ENCODE measurements at places on chromosomes 11 and 22.

- no peak for DNase-seq
Observed at GRCh38 chr11:80188076-80188627, 747.3 kb upstream of the TENM4 start.

GRCh38 chr22:46537946-46538813 is 760 bp upstream of the CELSR1 start:
- no peak for DNase-seq

DNA sequence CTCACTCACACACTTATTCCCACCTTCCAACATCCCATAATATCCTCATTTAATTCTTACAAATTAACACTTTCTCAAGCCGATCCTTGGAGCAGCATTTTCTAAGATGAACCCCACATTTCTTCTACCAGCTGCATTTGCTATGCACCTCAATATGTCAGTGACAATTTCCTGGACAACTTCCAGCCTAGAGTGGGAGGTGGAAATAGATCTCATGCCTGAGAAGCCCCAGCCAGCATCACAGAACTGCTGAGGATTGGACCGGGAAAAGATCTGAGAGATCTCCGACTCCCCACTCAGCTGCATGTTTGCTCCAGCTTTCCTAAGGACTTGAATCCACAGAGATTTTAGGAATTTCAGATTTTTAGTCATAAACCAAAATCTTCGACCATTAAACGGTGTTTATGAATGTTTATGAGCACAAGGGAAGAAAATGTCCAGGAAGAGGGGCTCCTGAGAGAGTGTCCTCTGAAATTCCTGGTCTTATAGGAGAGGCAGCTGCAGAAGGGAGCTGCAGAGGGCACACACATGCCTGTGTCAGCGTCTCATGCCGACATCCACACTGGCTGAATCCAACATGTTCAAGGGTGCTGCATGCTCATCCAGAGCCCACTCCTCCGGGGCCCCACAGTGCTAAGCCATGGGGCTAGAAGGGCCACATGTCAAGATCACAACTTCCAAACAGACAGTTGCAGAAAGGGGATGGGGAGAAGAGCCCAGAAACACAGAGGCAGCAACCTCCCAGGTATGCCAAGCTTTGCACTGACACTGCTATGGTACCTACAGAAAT is 68.6 kb downstream of the MICAL3 start:
- no peak for DNase-seq

- no peak for DNase-seq
Observed at GRCh38 chr11:59191890-59192289, 20.0 kb downstream of the DTX4 start.

DNA sequence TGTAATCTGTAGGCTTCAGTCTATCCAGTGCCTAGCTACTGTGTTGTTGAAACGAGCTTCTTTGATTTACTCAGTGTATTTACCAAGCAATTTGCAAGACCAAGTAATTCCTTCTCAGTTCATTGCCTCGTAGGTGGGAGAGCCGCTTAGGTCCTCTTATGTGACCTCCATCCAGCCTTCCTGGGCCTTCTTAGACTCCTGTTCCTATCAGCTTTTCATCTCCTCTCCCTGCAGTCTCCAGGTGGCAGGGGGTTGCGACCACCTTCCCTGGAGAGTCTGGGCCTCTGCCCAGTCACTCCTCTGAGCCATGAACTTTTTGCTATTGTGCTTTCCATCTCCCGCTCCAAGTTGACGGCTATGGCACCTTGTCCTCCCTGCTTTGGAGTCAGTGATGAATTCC is 251.8 kb downstream of the KIRREL3 start:
- no peak for DNase-seq

- no peak for DNase-seq
Observed at GRCh38 chr11:69732910-69733309, 29.1 kb upstream of the FGF19 start.

DNA sequence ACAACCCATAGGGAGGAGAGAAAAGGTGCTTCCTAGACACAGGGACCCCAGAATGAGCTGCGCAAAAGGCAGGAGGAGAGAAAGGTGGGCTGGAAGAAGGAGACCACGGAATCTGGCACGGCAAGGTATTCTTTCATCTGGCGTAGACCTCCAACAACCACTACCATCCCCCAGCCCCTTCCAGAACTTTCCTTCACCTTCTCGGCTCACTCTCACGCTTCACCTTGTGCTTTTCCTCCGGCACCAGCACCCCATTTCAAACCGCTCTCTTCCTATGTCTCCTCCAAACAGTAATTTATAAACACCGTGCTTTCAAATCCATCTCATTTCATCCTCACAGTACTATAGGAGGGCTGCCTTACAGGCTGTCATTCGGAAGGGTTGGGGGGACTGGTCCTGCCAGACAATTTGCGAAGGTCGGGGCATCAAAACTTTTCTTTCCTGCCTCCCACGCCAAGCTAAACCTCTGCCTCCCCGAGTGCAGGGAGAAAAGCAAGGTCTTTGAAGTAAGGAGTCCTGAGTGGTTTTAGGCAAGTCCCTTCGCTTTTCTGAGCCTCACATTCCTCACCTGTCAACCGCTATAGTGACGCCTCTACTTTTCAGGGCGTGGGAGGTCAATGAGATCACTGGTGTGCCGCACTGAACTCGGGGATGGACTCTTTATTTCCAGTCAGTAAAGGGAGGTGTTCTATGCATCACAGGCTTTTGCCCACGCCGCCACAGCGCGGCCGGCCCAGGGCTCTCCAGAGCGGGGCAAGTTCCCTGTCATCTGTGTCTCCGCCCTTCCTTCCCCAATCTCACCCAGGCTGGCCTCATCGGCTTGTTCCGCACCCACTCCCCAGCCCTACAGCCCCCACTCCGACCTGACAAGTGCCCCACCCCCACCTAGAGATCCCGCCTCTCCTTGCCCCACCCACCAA is 800 bp downstream of the KCTD21 start:
- no peak for DNase-seq

- DNase-seq: no peak
Observed at GRCh38 chr11:95766701-95767100, 22.9 kb downstream of the FAM76B start.

DNA sequence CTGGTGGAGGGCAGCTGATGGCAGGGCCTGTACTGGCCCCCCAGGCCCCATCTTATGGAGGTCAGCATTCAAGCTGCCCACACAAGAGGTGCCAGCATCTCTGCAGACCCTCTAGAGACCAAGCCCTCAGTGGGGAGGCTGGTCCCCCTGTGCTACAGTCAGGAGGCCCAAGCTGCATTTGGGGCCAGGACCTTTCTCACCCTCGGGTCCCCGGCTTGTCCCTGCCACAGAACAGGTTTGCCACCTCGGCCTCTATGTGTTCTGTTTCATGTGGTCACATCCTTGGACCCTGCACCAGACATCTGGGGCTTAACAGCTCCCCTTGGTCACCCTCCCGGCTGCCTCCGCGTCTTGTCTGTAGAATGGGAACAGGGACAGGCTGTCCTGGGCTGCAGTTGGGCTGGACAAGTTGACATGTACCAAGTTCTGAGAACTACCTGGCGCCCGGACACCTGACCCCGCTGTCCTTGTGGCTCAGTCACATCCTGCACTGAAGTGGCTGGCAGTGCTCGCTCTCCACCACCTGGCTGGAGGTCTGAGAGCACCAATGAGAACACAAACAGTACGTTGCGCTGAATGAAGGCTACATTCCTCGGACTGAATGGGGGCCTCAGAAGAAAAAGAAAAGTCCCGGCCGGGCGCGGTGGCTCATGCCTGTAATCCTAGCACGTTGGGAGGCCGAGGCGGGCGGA is 2.7 kb upstream of the PLXNB2 start:
- no peak for DNase-seq

DNA sequence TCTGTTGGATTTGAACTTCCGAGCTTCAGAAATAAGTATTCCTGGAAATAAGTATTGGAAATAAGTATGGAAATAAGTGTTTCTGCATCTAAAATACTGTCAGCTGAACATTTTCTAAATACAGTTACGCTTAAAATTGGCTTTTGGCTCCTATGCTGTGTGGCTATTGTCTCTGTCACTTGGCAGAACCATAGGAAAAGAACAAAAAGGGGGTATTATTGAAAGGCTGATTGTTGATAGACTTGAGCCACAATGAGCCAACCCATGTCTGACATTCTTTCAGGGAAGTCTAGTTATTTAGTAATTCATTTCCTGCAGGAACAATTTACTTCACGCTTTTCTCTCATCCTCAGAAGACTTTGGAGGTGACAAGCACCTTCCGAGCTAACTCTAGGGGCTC is 32.5 kb upstream of the LARGE1 start:
- DNase-seq: no peak

- no peak for DNase-seq
Observed at GRCh38 chr11:43810929-43811596, 69.6 kb upstream of the ALKBH3 start.

DNA sequence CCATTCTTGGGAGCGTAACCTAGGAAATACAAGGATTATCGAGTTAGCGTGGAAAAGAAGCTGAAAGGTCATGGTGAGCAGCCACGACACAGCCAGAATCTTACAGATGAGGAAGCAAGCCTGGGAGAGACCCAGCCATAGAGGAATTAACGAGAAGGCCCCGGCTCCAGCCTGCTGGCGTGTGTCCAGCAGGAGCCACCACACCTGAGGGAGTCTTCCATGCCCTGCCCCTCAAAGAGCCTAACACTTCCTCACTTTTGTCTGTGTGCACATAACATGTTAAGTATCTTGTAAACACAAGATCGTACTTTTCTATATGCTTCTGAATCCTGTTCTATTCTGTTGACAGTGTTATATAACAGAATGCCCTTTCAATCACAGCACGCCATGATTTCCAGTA is 18.1 kb downstream of the CECR2 start:
- DNase-seq: no peak

DNA sequence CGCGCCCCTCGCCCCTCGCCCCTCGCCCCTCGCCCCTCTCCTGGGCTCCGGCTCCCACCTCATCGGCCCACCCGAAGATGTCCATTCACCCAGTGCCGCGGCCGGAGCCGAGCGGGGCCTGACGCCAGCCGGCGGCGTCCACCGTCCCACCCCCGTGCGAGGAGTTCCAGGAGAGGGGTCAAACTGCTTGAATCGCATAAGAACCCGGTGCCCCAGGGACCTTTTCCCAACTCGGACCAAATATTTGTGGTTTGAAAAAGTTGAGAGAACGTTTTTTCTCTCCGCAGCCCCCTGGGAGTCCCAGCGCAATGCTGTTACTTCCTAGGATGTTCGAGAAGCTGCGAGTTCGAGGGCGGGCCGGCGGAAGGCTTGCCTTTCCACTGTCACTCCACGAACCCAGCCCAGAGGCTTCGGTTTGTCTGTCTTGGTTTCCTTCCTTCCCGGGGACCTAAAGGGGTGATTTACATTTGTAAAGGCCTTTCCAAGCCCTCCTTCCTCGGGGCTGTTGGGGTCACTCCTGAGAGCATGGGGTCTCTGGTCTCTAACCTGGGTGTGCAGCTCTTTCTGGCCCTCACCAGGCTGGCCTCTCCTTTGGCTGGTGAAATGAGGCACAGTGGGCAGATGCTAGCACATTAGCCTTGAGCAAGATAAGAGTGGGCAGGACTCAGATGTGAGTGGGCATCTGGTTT is 38.0 kb downstream of the ETS1 start:
- no peak for DNase-seq

DNA sequence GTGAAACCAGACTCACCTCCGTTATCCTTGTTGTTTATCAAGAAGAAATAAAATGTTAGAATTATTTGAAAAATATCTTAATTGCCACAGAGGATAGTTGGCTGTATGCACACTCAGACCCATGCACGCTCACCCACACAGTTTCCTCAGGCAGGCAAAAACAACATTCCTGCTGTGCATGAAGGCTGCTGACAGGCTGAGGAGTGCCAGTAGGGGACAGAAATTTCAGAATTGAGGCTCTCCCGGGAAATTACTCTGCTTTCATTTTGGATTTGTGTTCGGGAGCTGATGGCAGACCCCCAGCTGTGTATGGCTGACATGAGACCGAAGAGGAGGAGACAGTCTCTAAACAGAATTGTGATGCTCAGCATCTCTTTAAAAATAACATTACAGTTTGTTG is 87.5 kb downstream of the AMOTL1 start:
- DNase-seq: no peak

DNA sequence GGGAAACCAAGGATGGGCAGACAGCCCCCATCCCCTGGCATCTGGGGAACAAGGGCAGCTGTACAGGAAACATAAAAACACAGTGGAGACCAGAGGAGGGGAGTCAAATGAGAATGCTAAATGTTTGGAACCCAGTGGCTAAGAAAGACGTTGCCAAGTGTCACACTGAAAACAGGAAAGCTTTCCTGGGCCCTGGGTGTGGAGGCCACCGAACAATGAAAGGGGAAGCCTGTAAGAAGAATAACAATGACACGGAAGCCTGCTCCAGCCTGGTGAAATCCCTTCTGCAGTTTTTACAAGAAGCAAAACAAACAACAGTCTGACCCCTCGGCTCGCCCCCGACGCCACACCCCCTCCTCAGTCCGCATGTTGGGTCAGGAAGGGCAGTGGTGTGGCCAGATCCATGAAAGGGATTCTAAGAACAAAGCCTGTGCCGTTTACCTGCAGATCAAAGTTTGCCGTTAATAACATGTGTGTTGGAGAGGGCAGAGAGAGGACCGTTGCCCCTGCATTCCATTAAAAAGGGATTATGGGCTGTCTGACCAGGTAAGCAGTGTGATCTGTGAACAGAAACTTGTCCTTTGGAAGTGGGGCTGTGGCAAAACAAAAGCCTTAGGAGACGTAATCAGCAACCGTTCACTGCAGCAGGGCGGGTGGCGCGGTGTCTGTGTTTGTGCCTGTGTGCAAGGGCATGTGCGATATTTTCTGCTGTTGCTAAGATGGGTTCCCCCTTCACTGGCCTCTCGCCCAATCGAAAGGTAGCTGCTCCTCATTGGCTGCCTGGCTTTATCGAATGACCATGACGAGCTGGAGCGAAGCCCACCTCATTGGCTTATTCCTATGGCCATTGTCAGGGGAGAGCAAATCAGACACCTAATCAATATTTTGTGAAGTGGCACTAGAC is 113.7 kb upstream of the BLID start:
- no peak for DNase-seq

DNA sequence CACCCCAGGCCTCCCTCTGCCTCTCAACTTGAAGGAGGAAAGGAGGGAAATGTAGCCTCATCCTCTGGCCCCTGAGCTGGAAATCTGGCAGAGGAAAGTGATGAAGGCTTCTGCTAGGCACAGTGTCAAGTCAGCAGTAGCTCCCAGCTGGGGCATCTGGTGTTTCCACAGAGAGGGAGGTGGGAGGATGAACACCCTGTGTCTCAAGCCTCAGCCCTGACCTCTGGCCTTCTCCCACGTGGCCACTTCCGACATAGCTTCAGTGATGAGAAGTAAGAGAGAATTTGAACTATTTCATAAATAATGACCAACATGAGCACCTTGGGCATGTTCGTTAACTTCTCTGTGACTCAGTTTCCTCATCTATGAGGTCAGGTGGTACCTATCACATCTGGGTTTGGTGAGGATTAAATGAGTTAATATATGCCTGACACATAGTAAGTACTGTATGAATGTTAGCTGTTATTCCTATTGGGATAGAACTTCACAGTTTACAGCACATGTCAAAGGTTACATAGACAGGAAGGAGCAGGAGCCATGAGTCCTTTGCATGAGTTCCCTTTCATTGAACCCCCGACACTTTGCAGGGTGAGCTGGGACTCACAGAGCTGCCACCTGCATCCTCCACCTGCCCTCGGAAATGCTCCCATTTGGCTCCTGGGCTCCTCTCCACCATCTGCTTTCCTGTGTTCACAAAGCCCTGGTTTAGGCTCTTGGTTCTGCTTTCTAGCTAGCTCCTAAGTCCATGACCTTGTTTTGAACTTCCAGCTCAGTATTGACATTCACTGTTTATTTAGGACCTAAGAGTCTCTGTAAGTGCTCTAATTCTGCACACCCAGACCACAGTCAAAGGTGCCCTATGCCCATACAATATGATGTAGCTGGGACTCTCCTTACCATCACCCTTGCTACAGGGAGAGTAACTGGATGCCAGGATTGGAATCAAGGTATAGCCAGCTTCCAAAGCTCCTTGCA is 61.7 kb downstream of the CSNK2A3 start:
- DNase-seq: no peak

- no peak for DNase-seq
Observed at GRCh38 chr11:120028897-120029258, 109.0 kb downstream of the TRIM29 start.
